ENCODE measurements at places on chromosomes 16 and 17.

GRCh38 chr16:13148836-13149235 lies 247.4 kb downstream of the SHISA9 start:
- peak; percentile 13 for DNase-seq

DNA sequence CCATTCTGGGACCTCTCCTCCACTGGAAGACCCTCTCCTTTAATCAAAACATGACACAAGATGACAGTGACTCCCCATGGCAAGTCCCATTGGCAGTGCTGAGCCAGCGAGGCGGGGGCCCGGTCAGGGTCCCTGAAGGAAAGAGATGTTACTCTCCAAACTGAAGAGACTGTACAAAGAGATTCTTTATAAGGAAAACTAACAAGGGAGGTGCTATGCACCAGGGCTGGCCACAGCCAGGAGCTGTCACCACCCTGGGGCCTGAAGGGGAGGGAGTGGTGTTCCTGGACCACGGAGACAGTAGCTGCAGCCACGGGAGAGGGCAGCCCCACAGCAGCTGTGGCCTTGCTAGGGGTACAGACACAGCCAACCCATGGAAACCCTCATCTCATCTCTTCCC lies 123.1 kb downstream of the XYLT1 start:
- DNase-seq, result no peak

DNA sequence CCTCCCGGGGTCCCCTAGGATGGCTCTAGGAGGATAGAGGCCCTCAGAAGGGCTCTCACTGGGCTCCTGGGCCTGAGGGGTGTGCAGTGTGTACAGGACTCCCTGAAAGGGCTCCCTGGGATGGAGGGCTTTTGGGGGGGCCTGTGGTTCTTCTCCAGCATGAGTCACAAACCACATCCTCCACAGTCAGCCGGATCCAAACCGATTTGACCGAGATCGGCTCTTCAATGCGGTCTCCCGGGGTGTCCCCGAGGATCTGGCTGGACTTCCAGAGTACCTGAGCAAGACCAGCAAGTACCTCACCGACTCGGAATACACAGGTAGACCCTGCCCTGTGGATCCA lies 4.5 kb downstream of the TRPV2 start:
- peak; percentile 79 for DNase-seq

- DNase-seq, result peak; percentile 27
These were observed 99.9 kb upstream of the CORO6 start for GRCh38 chr17:29722411-29723198.

DNA sequence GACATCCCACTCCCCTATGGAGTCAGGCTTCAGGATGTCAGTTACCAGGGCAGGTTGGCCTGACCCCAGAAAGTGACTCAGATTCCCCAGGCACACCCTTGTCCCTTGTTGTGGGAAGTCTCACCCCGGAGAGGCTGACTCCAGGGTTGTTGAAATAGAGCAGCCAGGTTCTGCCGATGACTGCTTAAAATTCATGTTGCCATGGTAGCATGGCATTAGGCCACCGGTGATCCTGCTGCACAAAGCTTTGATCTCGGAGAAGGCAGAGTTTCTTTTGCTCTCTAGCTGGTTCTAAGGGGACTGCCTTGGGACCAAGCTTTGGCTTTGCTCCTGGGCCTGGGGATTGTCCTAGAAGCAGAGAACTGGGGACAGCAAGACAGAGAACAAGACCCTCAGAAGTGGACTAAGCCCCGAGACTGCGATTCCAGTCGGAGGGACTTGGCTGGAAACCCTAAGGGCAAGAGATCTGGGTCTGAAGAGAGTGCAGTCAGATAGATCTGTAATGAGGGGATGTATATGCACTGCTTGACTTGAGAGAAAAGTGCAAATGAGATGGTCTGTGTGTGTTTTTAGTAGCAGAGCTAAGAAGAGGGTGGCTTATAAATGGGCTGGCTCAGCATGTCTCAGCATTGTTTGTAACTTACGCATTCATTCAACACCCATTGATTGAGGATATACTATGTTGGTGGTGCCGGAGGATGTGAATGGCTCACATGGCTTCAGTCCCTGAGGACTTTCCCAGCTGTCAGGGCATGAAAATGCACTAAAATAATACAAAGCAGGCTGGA lies 106.9 kb downstream of the RGS9 start:
- DNase-seq, result no peak
